ENCODE measurements at places on chromosomes 11 and 22.

GRCh38 chr11:17273211-17273610 is 3.3 kb upstream of the NUCB2 start:
- no peak for DNase-seq

- no peak for DNase-seq
Observed at GRCh38 chr11:15937601-15938120, 418.7 kb downstream of the SOX6 start.

- DNase-seq: no peak
Observed at GRCh38 chr11:64220271-64220670, 5.7 kb downstream of the TRPT1 start.

DNA sequence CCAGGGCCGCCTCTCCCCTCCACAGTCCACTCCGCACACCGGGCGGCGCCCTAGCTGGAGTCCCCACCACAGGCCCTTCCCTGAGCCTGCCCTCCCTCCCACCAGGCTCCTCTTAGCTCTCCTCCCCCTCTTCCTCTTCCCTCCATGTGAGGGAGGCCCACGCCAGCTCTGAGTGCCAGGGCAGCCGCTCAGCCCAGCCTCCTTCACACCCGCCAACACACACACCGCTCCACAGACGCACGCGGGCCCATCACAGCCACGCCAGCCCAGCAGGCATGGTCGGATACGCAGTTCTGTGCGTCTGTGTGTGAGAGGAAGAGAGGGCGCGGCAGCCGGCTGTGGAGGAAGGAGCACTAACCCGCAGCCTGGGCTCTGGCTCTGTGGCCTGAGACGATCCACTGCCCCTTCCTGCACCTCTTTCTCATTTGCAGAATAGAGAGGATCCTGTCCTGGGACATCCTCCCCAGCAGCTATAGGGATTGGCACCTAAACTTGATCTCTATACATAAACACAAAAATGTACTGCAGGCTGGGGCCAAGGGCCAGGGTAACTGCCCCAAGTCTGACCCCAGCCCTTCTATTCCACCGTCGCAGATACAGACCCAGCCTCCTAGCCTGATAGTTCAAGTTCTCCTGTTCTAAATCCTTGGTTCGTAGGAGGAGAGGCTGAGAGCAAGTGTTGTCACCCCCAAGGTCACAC is 3.5 kb downstream of the CHRM4 start:
- DNase-seq: no peak

DNA sequence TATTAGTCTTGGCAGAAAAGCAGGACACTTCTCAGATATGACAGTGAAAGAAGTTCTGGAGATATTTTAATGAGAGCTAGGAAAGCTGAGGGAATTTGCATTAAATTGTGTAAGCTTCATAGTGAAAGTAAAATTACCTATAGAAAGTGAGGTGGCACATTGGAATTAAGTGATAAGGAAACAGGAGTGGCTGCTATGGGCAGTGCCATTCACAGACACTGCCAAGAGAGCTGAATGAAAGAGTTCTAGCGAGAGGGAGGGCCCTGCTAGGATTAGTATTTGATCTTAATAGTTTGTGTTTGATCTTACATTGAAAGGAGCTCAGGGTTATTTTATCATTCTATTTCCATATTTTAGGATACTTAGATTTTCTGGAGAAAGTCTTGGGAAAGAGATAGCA is 351.9 kb downstream of the DDX10 start:
- no peak for DNase-seq

DNA sequence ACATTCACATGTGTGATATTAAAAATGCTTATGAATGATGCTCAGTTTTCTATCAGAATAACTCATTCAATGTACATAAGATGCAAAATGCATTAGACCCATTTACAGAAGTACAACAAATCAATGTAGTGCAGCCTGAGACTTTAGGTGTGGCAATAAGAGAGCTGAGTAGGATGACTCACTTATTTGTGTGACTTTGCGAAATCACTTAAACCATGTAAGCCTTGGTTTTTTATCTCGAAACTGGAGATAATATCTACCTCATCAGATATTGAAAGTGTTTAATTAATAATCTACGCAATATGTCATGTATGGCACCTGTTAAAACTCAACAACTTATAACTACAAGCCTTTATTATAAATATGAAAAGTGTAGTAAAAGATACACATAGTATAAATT is 105.7 kb upstream of the LUZP2 start:
- DNase-seq: no peak

DNA sequence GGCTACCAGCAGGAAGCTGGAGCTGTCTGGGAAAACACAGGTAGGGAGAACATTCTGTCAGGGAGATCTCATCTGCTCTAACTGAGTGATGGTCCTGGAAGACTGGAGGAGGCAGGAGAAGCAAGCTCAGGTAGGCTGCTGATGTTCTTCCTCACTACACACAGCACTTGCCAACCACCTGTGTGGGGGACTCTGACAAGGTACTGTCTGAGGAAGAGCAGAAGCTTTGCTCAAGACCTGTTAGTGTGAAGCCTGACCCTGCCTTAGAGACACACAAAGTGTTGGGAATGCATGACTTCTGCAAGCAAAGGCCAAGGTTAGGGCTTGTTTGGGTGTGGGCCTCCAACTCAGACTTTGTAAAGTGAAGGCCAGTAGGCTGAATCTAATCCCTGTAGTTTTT is 46.5 kb downstream of the CHST1 start:
- DNase-seq: no peak

DNA sequence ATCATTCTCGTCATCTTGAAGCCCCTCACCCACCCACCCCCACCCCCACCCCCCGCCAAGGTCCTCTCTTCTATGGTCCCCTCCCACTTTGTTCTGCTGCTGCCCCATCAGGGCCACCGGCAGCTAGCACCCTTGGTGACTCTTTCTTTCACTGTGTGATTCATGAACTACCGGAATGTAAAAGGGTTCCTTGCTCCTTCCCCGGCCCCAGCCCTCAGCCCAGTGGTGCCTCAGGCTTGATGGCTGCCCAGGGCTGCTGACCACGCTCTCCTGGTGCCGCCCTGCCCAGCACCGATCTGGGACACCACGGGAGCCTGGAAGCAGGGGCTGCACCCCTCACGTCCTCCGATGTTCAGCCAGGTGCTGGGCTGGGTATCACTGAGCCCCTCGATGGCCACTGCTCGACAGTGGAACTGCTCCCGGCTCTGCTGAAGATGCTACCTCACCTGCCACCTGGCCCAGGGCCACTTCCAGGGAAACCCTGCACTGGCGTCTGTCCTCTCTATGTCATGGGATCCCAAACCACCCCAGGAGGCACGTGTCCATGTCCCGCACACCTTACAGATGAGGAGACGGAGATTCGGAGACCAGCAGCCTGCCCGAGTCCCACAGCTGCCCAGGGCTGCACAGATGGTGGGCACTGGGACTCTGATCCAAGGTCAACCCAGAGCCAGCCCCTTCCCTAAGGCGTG is 39.7 kb downstream of the IGLL5 start:
- no peak for DNase-seq

GRCh38 chr11:47204637-47204989 is 10.2 kb upstream of the DDB2 start:
- DNase-seq: no peak

- DNase-seq: no peak
Observed at GRCh38 chr11:134556186-134556585, 144.1 kb upstream of the B3GAT1 start.

DNA sequence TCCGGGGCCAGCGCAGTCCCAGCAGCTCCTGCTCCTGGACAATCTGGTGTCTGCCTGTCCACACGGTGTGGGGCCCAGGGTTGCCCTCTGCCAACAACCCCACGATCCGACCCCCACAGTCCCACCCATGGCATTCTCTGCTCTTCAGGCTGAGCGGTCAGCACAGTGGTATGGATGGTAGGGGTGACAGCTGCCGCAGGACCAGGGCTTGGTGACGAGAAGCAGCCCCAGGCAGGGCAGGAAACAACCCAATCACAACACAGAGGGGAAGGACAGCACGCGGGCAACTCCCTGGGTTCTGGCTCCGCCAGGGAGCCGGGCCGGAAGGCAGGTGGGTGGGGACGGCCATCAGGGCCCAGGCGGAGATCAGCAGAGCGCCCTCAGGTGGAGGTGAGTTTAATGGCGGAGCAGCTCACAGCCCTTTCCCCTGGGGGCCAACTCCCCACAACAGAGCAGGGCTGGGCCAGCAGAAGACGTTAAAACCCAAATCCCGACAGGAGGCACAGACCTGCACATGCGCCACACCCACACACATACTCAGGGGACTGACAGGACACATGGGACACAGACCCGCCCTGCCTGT is 5.3 kb upstream of the CHADL start:
- no peak for DNase-seq

- DNase-seq: no peak
Observed at GRCh38 chr22:48742556-48743343, 1084.9 kb downstream of the BRD1 start.

GRCh38 chr22:35952576-35952975 is 76.0 kb downstream of the RBFOX2 start:
- DNase-seq: no peak

DNA sequence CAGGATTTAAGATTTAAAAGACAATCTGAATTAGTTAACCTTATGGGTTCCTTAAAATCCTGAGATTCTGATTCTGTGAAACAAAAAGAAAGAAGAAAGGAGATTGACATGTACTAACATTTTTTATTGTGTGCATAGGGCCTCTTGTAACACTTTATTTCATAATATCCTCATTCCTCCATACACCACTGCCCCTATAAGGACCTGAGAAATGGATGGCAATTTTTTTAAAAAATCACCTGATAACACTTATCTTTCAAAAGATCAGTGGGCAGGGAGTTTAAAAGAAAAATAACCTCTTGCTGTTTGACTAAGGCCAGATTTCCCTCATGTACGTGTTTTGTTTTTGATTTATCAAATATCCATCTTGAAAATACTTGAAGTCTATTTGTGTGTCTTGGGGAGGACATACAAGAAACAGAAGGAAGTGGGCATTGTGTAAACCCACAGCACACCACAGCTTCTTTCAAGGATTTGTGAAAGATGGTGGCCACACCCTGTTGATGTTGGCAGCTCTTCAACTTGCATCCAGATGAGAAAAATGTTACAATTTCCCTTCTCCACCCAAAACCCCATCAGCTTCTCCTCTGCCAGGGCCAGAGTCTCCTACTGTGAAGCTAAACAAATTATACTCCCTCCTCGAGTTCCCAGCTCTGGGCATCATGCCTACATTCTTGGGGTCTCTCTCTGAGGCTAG is 35.0 kb upstream of the MPEG1 start:
- no peak for DNase-seq

- DNase-seq: no peak
Observed at GRCh38 chr11:83069441-83070043, 2.2 kb downstream of the RAB30 start.

DNA sequence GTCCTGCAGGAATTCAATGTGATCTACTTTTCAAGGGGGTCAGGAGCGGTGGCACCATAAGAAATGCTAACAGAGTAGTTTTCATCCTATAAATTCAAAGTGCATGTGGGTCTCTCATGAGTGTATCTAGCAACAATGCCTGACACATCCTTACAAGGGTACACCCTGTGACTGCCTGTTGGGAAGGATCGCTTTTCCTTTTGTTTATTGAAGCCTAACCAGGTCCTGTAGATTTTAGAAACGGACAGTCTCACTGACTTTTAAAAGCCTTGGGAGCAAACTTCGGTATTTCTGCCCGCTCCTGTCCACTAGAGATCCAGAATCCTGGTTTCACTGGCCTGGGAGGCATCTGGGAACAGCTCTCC is 102.4 kb downstream of the MICAL2 start:
- no peak for DNase-seq

- DNase-seq: no peak
Observed at GRCh38 chr11:69444381-69445130, 36.9 kb upstream of the LINC01488 start.

DNA sequence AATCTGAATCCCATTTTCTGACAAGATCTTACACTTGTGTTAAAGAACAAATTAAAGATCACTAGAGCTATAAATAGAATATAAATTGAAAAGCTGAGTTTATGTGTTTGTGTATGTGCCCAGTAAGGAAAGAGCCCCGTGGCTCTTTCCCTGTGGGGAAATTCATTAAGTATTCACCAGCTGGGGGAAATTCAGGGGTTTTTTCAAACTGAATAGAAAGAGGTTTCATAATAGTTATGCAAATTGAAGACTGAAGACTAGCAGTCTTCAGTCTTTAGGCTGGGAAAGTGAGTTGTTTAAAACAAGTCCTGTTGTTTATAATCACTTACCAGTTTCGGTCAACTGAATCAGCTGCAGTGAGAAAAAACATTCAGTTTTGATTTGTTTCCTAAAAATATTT is 11.3 kb upstream of the MS4A7 start:
- DNase-seq: no peak

DNA sequence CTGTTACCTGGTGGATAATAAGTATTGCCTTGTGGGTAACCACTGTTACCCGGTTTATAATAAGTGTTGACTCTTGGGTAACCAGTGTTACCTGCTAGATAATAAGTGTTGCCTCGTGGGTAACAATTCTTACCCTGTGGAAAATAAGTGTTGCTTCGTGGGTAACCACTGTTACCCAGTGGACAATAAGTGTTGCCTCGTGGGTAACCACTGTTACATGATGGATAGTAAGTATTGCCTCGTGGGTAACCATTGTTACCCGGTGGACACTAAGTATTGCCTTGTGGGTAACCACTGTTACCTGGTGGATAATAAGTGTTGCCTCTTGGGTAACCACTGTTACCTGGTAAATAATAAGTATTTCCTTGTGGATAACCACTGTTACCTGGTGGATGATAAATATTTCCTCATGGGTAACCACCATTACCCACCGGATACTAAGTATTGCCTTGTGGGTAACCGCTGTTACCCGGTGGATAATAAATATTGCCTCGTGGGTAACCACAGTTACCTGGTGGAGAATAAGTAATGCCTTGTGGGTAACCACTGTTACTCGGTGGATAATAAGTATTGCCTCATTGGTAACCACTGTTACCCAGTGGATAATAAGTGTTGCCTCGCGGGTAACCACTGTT is 8.7 kb upstream of the NXPE4 start:
- DNase-seq: no peak

- DNase-seq: no peak
Observed at GRCh38 chr11:72191961-72192381, at the start of gene FOLR1. Gene FOLR1 (plus strand): TSS chr11:72192140. CDS start chr11:72192174, 34 bp downstream.
